Type B pancreatic cell (in vitro differentiated cells): ENCODE measurements at places on chromosomes 7 and 10. TPM values are rescaled to one million over a fixed set of nuclear protein-coding genes. Genes with fewer than 3 reads are reported as not detected.

GRCh38 chr10:32004161-32004591 is 52.0 kb downstream of the KIF5B start:
- H3K27me3 ChIP-seq = no peaks in the 10 kb centered on the region
- H3K4me3 ChIP-seq = no peak overlapping the region
- no peak for DNase-seq
- no peak overlapping the region for H3K27ac ChIP-seq
- peaks cover 8% of the 10 kb centered on the region for H3K36me3 ChIP-seq

DNA sequence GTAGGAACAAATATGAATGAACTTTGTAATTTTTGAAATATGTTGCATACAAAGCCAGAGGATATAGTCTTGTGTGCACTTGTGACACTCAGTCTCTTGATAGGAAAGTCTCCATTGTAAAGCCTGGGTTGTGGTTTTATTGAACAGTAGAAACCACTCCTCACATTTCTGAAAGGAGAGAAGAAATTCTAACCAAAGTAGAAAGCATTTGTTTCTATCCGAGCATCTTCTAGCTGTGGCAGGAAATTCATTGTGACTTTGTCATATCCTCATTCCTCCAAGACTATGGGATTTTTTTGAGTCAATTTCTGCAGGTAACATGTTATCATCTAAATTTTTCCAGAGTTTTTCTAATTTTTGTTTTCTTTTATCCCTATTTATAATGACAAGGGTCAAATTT is 55.5 kb upstream of the NCF1 start:
- H3K4me3 ChIP-seq = no peak overlapping the region
- no peak overlapping the region for H3K27ac ChIP-seq
- H3K36me3 ChIP-seq = peaks cover 31% of the 10 kb centered on the region
- no peak for DNase-seq

- H3K27ac ChIP-seq = no peak overlapping the region
- H3K36me3 ChIP-seq = peaks cover 10% of the 10 kb centered on the region
- no peak overlapping the region for H3K4me3 ChIP-seq
- H3K27me3 ChIP-seq = no peaks in the 10 kb centered on the region
- no peak for DNase-seq
These were observed 7.8 kb downstream of the DCLRE1A start for GRCh38 chr10:113846036-113846435.

- H3K4me3 ChIP-seq = no peak overlapping the region
- DNase-seq = no peak
- peak overlapping the region; percentile 36 for H3K27ac ChIP-seq
These were observed 685.3 kb upstream of the GALNT17 start for GRCh38 chr7:70446448-70447143.

GRCh38 chr10:14742382-14742781 is 32.3 kb downstream of the FAM107B start:
- H3K36me3 ChIP-seq = no peaks in the 10 kb centered on the region
- H3K4me1 ChIP-seq = peaks cover 5% of the 10 kb centered on the region
- no peaks in the 10 kb centered on the region for H3K27me3 ChIP-seq
- no peak for DNase-seq
- H3K4me3 ChIP-seq = no peak overlapping the region

- H3K4me1 ChIP-seq = peaks cover 19% of the 10 kb centered on the region
- H3K4me3 ChIP-seq = no peak overlapping the region
- no peak overlapping the region for H3K27ac ChIP-seq
- no peaks in the 10 kb centered on the region for H3K36me3 ChIP-seq
These were observed 299.1 kb downstream of the PLXNA4 start for GRCh38 chr7:132276976-132277725.

DNA sequence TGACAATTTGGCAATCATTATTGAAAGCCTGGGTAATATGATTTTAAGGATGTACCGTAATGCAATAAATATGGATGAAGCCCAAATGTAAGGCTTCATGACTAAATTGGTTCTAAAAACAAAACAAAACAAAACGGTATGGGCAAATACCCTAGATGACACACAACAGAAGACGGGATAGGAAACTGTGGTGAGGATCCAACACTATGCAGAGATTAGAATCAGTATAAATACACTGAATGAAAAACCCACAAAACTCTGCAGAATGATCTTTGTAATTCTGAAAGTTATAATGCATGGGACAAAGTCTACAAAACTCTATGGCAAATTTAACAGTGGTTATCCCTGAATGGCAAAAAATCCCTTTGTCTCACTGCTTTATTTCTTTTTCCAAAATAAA is 57.6 kb downstream of the MALSU1 start:
- peaks cover 23% of the 10 kb centered on the region for H3K4me1 ChIP-seq
- peaks cover 19% of the 10 kb centered on the region for H3K36me3 ChIP-seq

DNA sequence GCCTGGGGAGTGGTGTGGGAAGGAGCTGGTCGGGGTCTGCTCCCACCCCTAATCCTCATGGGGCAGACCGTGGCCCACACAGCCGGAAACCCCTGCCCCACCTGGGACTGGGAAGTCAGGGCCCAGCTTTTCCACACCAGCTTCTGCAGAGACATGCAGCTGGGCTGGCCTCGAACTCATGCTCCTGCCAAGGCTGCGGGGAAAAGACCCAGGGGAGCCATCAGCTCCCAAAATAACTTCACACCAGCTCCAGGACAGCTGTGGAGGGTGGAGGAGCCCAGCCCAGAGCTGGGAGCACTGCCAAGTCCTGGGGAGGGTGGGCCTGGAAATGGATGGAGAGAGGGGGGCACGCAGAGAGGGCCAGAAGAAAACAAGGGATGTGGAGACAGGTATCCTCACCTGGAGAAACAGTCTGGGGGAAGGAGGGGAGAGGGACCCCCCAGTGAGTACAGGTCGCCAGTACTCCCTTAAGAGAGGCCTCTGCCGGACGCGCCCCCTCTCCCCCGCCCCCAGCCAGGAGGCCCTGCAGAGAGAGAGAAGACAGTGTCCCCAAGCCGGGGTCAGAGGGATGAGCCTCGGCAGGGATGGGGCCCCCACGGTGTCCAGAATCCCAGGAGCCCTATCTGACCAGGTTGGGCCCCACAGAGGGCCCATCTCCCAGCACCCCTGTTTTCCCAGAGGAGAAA is 11.5 kb upstream of the GRIFIN start:
- H3K27me3 ChIP-seq = no peaks in the 10 kb centered on the region
- H3K27ac ChIP-seq = no peak overlapping the region

- H3K4me1 ChIP-seq = peaks cover 25% of the 10 kb centered on the region
- H3K4me3 ChIP-seq = peak overlapping the region; percentile 97
- H3K27ac ChIP-seq = peak overlapping the region; percentile 97
- H3K27me3 ChIP-seq = no peaks in the 10 kb centered on the region
These were observed 580 bp downstream of the MRPS16 start for GRCh38 chr10:73251683-73252444.

GRCh38 chr7:112748381-112748780 is 41.8 kb downstream of the TMEM168 start:
- no peaks in the 10 kb centered on the region for H3K27me3 ChIP-seq
- no peak overlapping the region for H3K4me3 ChIP-seq
- no peak overlapping the region for H3K27ac ChIP-seq
- peaks cover 6% of the 10 kb centered on the region for H3K4me1 ChIP-seq
- DNase-seq = no peak
- H3K36me3 ChIP-seq = no peaks in the 10 kb centered on the region

DNA sequence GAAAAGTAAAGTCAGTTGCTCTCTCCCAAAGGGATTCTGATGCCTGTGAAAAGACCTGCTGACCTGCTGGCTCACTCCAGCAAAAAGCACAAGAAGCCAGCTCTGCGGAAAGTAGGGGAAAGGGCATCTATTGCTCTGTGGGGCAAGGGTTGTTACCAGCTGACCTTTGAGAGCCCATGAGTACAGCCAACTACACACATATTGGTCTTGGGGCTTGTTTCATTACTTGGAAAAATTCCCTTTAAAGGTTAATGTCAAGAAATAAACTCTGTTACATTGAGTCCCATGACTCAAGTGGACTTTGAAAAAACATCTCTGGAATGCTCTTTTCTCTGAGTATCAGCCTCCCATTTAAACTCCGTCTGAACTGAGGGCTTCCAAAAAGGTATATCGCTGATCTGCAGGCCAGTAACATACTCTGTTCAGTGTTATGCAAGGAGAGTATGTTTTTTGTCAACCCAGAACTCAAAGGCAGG is 53.2 kb downstream of the PANK1 start:
- no peak overlapping the region for H3K4me3 ChIP-seq
- no peaks in the 10 kb centered on the region for H3K27me3 ChIP-seq
- no peak overlapping the region for H3K27ac ChIP-seq
- DNase-seq = no peak
- no peaks in the 10 kb centered on the region for H3K4me1 ChIP-seq
- peaks cover 40% of the 10 kb centered on the region for H3K36me3 ChIP-seq

GRCh38 chr7:28988810-28989209 is 30.7 kb upstream of the TRIL start:
- H3K27me3 ChIP-seq = no peaks in the 10 kb centered on the region
- no peak overlapping the region for H3K27ac ChIP-seq
- no peak for DNase-seq
- H3K4me3 ChIP-seq = no peak overlapping the region
- peaks cover 62% of the 10 kb centered on the region for H3K4me1 ChIP-seq

DNA sequence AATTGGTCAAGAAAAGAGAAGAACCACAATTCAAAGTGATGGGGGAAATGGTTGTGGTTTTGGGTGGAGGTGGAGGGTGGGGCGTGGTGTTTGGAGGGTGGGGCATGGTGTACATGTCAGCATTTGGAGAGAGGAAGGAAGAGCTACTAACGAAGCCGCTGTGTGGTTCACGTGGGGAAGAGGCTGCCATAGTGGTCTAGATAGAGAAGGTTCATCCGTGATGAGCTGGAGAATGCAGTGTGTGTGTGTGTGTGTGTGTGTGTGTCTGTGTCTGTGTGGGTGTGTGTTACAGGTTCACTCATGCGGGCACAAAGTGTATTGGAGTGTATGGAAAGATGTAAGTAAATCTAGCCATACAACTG is 6.1 kb upstream of the VCL start:
- no peaks in the 10 kb centered on the region for H3K36me3 ChIP-seq
- no peak overlapping the region for H3K4me3 ChIP-seq
- H3K27ac ChIP-seq = no peak overlapping the region
- no peaks in the 10 kb centered on the region for H3K27me3 ChIP-seq
- H3K4me1 ChIP-seq = peaks cover 18% of the 10 kb centered on the region

DNA sequence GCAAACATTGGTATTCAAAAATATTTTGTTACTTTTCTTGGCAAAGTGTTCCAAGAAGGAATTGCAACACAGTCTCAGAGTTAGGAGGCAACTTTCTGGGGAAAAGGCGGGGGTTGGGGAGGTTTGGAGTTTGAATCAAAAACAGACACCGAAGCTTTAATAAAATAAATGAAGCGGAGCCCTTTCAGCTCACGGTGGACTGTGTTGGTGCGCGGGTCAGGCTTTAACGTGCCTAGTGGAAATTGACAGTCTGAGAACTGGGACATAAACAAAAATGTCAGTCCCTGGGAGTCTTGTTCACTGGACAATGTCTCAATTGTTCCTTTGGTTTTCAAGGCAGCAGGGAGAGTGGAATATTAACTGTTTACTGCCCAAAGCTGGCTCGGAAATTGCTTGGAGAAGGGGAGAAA is 109.3 kb downstream of the TCF7L2 start:
- H3K4me1 ChIP-seq = peaks cover 46% of the 10 kb centered on the region
- no peaks in the 10 kb centered on the region for H3K27me3 ChIP-seq
- no peak overlapping the region for H3K4me3 ChIP-seq
- DNase-seq = no peak
- peaks cover 6% of the 10 kb centered on the region for H3K36me3 ChIP-seq

GRCh38 chr7:129387537-129387936 is 46.7 kb upstream of the STRIP2 start:
- DNase-seq = no peak
- no peak overlapping the region for H3K4me3 ChIP-seq

DNA sequence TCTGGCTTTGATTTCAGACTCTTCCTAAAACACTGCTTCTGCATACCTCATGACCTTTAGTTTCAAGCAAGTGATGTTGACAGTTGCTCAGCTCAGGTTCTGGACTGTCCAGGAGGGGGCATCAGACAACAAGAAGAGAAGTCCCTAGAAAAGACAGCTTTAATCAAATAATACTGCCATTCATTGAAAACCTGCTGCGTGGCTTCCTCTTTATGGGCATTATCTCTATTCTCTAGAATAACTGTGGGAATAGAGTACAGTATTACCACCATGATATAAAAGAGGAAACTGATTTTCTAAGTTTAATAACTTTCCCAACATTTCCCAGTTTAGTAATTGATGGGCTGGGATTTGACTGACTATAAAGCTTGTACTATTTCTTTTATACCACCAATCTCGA is 170.4 kb downstream of the SNX13 start:
- DNase-seq = no peak
- no peaks in the 10 kb centered on the region for H3K36me3 ChIP-seq
- H3K4me1 ChIP-seq = peaks cover 4% of the 10 kb centered on the region
- no peaks in the 10 kb centered on the region for H3K27me3 ChIP-seq
- H3K27ac ChIP-seq = no peak overlapping the region

DNA sequence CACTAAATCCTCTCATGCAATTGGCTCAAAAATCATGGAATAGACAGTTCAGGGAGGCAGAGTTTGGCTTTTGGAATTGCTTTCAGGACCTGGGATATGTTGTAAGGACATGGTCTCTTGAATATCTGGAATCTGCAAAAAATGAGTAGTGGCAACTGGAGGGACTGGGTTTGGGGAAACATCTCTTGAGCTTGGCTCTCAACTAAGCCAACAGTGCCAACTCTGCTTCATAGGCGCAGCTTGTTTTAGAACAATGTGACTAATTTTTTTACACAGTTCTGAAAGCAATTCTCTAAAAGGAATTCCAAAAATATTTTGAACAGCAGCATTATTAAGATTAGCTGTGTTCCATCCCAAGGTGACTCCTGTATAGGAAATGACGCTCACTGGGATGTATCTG is 121.5 kb upstream of the DPP6 start:
- DNase-seq = no peak
- H3K27ac ChIP-seq = no peak overlapping the region
- no peaks in the 10 kb centered on the region for H3K27me3 ChIP-seq
- H3K4me1 ChIP-seq = no peaks in the 10 kb centered on the region

- H3K4me3 ChIP-seq = no peak overlapping the region
- H3K27ac ChIP-seq = peak overlapping the region; percentile 16
- H3K4me1 ChIP-seq = peaks cover 16% of the 10 kb centered on the region
- peaks cover 7% of the 10 kb centered on the region for H3K27me3 ChIP-seq
These were observed 4.9 kb downstream of the HKDC1 start for GRCh38 chr10:69224862-69225657.

- no peak for DNase-seq
- no peak overlapping the region for H3K4me3 ChIP-seq
- H3K27ac ChIP-seq = no peak overlapping the region
- H3K4me1 ChIP-seq = no peaks in the 10 kb centered on the region
These were observed 76.4 kb downstream of the CTTNBP2 start for GRCh38 chr7:117796889-117797288.

Gene MYH16
- total RNA-seq = not detected in 2 replicates

Gene UTF1
- not detected in 2 replicates for total RNA-seq

Gene CYP3A4
- 4.2 and 10.0 TPM in 2 replicates for total RNA-seq

Gene HNRNPH3
- total RNA-seq = 108 and 199 TPM in 2 replicates

Gene EBLN1
- not detected in 2 replicates for total RNA-seq

Gene SPDYE18
- total RNA-seq = 0.36 TPM in 1 of 2 replicates, not detected in the other

Gene CALN1
- 1.6 and 1.9 TPM in 2 replicates for total RNA-seq

Gene C7orf33
- total RNA-seq = not detected in 2 replicates
